ENCODE measurements at places on chromosomes 12 and 14.

- DNase-seq = no peak
These were observed 209.0 kb upstream of the PLEKHG7 start for GRCh38 chr12:92493816-92494215.

DNA sequence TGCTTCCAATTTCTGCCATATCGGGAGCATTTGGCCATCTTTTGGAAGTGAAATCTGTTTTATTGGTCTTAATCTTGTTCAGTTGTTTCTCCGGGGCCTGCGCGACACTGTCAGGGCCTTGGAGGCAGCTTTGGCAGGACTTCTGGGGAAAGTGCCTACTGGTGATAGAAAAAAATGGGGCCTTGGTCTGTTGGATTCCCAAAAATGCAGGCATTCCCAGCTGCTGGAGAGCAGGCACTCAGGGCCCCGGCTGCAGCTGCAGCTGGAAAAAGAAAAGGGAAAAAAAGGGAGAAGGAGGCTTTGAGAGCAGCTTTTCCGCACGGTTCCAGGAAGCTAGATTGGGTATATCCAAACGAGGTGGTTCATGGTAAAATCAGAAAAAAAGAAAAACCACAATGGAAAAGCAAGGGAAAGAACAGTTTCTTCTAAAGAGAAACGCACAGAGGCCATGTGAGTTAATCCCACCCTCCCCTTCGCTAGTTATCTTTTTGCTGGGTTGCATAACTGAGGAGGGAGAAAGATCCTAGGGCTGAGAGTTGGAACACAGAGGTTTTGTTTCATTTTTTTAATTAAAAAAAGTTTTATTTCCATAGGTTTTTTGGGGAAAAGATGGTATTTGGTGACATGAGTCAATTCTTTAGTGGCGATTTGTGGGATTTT lies 134.7 kb upstream of the RFLNA start:
- no peak for DNase-seq

DNA sequence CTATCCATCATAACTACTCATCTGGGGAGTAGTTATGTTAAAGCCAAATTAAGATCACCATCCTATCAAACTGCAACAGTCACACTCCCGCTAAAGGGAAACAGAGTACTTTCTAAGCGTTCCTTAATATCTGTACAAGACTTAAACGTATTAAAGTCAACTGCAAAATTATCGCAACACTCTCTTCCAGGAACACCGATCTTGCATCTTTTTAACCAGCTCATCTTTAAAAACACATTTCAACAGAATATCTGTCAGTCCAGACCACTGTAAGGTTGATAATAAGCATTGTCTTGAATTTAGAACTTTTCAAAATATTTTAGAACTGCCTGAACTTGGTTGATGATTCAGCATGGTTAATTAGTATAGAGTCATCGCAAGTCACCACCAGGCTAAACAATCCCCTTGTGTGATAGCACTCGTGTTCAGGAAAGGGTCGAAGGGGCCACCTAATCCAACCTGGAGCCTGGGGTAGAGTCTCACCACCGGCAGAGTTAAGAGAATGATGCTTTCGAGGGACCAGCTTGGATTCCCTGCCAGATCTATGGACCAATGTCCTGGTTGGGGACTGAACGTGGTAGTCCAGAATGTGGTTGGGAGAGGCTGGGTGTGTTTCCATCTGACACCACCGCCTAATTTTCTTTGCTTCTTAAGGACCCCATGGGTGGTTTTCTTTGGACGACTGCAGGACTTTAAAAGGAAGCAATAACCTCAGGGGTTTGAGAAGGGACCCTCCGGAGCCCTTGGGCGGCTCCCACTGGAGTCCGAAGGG lies 890 bp downstream of the SPTLC2 start:
- DNase-seq = no peak

DNA sequence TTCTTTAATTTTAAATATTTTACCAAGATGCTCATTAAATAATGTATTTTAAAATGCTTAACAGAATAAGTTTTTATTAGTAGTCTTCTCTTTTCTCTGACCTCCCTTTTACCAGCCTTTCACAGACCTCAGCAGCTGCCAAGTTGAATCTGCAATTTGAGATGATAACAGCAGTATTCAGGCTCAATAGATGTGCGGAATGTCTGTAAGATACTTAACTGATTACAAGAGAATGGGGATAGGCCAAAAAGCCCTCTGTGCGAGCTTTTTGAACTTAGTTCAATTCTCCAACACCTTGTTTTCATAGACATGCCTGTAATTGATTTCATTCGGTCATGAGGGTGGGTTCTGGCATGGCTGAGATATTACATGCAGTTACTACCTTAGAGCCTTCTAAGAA lies 277.2 kb downstream of the TMTC2 start:
- no peak for DNase-seq

GRCh38 chr12:6839482-6840201 lies 1.1 kb upstream of the GNB3 start:
- no peak for DNase-seq
